ENCODE measurements at places on chromosomes 1 and 21.

GRCh38 chr1:8423692-8424538, 106.0 kb downstream of the SLC45A1 start:
- DNase-seq: peak; percentile 54

DNA sequence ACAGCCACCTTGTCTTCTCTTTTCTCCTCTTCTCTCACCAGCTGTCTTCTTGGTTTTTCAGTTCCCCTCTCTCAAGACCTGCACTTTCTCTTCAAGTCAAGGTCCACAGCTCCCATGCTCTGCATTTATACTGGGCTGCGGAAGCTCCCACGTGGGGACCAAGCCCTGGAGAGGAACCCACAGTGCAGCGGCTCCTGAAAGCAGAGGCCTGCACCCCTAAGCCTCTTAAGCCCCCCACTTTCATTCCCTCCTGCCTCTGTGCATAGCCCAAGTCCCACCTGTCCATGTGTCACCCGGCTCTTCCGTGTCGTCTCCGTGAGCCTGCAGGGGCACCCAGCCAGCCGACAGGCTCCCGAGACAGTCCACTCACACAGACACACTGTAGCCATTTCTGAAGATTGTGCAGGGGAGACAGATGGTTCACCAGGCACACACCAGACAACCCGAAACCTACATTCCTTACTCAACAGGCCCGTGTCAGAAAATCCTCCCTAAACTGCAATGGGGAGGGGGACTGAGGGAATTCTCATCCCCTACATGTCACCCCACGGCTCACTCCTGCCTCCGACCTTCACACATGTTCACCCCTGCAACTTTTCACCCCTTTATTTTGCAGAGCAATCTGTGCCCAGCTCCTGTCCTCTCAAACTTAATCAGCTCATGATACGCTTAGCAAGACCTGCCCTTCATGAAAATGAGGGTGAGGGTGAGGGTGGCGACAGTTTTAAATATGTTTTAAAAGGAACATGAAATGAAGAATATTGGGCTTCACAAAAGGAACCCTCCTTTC, 6.3 kb downstream of the MX2 start:
- DNase-seq: no peak

- no peak for DNase-seq
These were observed 1.1 kb downstream of the CRABP2 start for GRCh38 chr1:156704166-156704711.

- DNase-seq: no peak
These were observed 34.2 kb downstream of the PCAT6 start for GRCh38 chr1:202844935-202845334.

GRCh38 chr1:53766194-53766742, 27.3 kb upstream of the GLIS1 start:
- DNase-seq: no peak

All from fibroblast of the aortic adventitia (primary cell).